Stimulated activated CD8-positive, alpha-beta memory T cell treated with anti-CD3 and anti-CD28 coated beads, Interleukin-7, amount 100 ng/mL, for 48 hours (primary cell): ENCODE measurements at places on chromosomes 6 and 20.

GRCh38 chr6:149478631-149479314 is 6.0 kb downstream of the ZC3H12D start:
- no peak for DNase-seq

- DNase-seq: no peak
Observed at GRCh38 chr6:43819958-43820357, 49.9 kb downstream of the VEGFA start.

DNA sequence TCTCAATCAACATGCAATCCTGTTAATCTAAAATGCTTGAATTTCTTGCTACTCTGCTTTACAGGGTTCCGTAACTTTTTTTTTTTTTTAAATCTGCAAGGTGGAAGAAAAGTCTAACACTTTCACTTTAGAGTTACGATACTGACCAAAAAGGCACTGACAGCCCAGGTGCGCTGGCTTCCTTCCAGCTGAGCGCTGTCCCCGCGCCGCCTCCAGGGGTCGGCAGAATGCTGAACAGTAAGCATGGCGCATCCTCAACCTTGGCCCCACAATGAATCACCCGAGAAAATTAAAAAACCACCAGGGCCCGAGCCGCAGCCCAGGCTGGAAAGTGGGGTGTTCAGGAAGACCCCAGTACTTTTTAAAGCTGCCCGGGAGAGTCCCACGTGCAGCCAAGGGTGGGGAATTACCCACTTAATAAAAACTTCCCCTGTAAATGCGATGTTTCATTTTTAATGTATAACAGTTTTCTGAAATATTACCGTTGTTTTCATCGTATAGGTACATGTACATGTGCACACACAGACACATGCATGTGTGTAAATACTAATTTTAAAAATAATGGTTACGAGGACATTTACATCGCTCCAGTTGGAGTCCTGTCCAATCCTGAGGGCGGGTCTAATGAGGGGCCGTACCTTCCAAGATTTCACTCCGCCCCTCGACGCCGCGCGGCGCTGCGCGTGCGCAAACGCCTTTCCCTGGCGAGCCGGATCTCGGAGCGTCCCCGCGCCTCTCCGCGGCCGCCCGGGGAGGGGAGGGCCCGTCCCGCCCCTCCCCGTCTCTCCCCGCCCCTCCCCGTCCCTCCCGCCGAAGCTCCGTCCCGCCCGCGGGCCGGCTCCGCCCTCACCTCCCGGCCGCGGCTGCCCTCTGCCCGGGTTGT is at the start of gene GINM1:
Gene GINM1, plus strand, starts transcription at position 849 of the 883 bp plus-strand sequence. CDS start 40 bp downstream, outside the sequence.
- peak; percentile 90 for DNase-seq

DNA sequence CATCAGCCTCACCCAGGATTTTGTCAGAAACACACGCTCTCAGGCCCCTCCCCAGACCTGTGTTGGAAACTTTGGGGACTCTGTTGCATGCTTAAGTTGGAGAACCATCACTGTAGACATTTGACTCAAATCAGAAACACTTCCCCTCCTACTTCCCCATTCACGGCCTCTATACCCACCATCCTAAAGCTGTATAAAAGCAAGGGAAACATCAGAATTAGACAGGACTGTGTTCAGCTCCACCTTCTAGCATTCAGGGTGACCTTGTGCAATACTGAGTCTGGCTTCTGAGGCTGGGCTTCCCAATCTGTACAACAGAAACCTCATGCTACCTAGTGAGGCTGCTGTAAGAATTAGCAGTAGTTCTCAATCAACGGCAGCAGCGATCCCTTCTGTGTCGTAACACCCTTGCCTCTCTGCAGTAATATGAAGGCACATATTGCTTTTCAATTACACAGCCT is 252.3 kb downstream of the LY86 start:
- DNase-seq: no peak

DNA sequence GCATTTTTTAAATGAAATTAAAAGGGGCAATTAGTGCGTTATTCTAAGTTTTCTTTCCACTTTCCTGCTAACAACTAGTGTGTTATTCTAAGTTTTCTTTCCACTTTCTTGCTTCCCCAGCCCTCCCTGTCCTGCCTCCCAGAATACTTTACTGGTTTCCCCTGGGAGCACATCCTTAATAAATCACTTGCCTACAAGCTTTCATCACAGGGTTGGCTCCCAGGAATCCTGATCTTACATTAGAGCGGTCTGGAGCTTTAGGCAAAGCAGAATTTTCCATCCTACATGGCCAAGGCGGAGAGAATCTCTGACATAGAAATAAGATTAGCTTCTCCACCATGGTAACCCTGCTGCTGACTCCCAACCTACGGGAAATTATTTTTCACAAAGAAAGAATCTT is 150.4 kb downstream of the BFSP1 start:
- no peak for DNase-seq

DNA sequence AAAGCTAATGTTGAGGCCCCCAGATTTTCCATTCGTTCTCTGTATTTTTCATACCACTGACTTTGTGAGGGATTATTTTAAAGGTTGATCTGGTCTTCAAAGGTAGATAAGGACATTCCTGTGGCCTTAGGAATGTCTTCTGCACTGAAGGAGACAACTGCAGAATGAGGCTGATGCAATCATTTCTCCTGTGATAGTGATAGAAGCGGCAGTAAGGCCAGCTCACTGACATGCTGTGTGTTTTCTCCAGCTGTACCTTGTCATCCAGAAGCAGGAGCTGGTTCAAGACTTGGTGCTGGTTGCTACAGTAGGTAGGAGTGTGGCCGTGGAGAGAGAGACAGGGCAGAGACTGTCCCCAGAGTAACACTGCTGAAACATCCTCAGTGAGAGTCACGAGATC is 53.8 kb downstream of the DCBLD1 start:
- no peak for DNase-seq

DNA sequence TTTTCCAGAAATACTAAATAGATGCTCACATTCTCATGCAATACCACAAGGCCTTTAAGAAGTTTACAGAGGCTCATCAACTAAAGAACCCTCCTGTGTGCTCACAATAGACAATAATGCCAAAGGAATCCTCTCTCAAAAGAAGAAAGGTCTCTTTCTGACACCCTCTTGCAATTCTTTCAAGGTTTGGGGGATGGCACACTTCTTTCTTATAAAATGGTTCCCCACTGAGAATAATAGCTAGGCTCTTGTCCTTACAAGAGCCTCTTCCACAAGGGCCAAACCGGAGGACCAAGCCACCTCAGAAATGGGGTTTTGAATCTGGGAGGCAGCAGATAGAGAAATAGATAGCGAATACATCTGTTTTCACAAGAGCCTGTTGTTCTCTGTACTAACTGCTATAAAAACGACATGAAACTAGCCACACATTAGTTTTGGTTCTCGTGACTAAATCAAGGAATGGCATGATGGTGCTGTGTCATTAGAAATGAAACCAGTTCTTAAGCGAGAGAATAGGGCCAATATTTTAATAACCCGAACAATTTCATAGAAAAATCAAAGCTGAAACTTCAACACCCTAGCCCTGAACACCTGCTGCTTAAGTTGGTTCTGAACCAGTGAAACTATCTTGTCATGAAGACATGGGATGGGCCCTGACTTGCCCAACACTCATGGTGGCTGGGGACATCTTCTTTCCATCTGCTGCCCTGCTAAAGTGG is 81.1 kb downstream of the PRDM1 start:
- DNase-seq: no peak

- no peak for DNase-seq
Observed at GRCh38 chr6:166745801-166746668, 119.0 kb upstream of the RPS6KA2 start.

GRCh38 chr20:63442100-63442493 is 30.4 kb downstream of the KCNQ2 start:
- DNase-seq: peak; percentile 30

DNA sequence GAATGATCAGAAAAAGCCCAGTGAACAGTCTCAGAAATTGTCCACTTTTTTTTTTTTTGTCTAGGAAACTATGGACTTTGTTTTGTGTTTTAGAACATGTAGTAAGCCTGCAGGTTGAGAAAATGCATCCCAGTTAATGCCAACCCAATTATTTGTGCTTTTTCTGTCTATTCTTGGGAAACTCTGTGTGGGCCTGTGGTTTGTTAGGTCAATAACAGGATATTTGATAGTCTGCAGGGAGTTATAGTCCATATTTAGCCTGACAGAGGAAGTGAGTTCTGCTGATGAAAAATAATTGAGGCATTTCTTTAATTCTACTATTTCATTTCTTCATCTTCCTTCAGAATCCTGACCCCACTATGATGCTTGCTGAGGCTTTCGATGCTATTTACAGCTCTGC is 154.0 kb upstream of the LAMP5 start:
- DNase-seq: no peak

- DNase-seq: no peak
Observed at GRCh38 chr6:114559419-114559818, 216.6 kb upstream of the HS3ST5 start.

- DNase-seq: no peak
Observed at GRCh38 chr20:35947489-35947888, 6.8 kb downstream of the SCAND1 start.

- DNase-seq: no peak
Observed at GRCh38 chr20:15618912-15619311, 954.3 kb downstream of the KIF16B start.

- no peak for DNase-seq
Observed at GRCh38 chr6:148273962-148274752, 68.5 kb upstream of the SASH1 start.

DNA sequence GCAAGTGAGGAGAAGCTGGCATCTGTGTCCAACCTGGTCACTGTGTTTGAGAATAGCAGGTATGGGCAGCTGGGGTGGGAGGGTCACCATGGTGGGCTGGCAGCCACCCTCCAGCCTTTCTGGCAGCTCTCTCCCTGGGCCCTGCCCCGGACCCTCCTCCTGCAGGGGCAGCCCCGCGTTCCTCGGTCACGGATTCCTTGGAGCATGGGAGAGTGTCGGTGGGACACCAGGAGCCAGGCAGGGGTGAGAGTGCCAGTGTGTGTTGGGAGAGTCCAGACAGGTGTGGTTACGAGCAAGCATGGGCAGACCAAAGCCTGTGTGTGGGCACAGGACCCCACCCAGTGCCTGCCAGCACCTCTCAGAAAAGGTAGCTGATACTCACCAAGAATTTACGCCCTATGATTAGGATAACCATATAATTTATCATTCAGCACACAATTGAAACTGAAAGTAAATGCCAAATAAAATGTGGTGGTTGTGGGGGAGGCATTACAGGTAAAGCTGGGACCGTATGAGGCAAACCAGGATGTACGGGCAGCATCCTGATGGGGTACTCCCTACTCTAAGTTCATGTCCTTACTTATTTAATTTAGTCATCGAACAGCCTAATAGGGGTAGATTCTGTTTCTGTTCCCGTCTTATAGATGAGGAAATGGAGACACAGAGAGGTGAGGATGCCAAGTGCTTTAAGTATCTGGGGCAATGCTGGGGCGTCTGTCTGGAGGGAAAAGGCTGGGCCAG is 542 bp downstream of the FGD2 start:
- no peak for DNase-seq

DNA sequence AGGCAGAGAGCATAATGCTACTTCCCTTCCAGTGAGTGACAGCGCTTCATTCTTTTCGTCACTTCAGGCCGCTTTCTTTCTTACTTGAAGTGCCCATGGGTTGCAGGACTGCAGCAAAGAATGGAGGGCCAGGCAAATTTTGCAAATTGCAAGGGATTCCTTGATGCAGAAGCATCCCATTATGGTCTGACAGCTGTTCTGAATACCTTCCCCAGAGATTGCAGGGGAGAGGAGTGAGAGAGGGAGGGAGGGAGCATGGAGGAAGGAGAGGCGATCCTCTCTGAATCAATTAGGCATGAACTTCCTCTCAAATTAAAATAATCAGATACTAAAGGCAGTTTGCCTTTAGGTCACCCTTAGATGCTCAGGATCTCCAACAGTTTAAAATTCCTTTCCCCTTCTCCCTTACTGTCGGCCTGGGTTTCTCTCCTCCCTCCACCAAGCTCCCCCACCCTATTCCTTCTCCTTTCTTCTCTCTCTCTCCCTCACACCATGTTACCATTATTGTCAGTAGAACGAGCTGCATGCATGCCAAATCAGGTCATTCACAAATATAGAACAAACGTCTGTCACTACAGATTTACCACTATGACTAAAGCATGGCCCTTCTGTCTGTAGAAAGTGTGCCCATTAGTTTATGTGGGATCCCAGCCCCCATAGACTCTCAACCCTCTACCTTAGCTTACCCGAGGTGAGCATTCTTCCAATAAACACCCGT is 289.2 kb downstream of the CD83 start:
- DNase-seq: no peak

GRCh38 chr6:251920-252319 is 40.4 kb upstream of the DUSP22 start:
- no peak for DNase-seq

GRCh38 chr6:10140824-10141223 is 274.1 kb downstream of the TFAP2A start:
- DNase-seq: no peak

DNA sequence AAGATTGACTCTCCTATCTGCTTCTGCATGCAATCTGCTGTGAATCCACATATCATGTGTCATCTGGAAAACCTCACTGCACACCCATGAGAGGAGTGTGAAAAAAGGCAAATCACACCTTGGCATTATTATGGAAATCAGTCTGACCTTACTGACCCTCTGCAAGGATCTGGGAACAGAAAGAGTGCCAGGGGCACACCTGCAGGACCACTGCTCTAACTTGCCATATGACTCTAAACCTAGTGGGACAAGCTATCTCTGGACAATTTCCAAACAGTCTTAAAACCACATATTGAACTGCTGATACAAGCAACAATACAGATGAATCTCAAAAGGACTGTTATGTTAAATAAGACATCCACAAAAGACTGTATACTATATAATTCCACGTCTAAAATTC is 50.3 kb downstream of the ABHD12 start:
- no peak for DNase-seq

DNA sequence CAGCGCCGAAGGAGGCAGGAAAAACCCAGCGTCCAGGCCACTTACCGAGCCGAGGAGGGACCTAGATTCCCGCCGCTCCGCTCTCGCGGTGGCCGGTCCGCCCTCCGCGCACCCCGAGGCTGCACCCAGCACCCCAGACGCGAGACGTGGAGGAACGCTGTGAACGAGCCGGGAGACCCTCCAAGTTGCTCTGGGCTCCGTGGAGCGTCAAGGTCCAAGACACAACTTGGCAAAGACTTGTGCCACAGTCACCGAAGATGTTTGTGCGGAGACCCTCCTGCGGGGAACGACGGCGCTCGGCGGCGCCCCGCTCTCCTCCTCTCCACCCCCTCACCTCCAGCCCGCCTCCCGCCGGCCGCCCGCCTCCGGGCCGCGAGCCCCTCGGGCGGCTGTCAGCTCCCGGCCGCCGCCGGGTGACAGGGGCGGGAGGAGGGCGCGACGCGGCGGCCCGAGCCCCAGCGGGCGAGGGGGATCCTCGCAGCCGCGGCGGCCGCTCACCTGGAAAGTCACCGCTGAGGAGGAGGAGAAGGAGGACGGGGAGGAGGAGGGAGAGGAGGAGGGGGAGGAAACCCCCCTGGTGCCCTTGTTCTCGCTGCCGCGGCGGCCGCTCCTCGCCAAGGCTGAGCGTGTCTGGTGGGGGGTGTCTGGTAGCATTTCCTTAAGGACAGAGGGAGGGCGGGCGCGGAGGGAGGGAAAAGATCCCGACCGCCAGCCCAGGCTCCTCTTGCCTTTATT is 637 bp upstream of the HIVEP2 start:
- peak; percentile 33 for DNase-seq

DNA sequence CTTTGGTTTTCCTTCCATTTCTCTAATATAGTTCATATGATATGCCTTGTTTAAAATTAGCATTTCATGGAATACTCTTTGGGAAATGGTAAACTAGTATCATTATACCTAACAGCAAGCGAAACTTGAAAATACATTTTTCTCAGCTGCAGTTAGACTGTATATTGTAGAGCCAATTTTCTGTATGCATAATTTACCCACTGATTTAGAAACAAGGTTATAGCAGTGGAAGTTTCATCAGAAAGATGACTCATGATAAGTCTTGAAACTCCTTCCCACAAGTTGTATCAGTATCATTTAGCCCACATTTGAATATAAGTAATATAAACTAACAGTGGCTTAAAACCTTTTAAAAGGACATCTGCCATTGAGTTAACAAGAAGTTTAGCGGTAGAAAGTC is 164.8 kb upstream of the BMP5 start:
- DNase-seq: no peak
